ENCODE measurements at places on chromosomes 5 and 9.

DNA sequence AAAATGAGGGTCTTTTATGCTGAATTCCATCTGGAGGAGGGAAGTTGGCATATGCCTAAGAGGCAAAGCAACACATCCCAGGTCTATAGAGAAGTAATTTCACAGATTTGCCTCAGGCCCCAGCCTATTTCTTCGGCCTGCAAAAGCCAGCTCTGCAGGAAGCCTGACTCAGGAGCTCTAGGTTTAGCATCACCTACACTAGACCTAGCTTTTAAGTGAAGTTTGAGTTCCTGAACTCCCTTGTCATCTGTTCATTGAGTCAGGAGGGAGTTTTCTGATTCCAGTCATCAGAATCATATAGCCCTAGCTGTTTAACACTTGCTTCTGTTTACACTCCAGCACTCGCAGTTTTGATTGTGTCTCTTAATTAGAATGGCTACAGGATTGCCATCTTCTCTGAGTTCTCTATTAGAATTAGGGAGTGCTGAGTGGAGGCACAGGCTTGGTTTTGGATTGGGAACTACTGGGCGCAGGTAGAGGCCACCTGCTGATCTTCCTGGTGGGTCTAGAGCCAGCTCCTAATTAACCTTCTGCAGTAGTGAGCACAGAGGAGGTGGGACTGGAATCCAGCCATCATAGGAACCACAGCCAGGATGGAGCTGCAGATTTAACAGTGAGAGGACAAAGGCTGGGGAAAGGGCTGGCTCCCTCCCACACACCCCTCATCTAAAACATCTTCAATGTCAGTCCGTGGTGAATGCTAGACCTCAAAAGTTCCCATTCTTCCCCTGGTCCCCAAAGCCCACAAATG lies 179.5 kb downstream of the TRIO start:
- no peak for DNase-seq

GRCh38 chr9:126862104-126862761 lies 1.8 kb downstream of the ZBTB34 start:
- no peak for DNase-seq

GRCh38 chr9:133119846-133120500 lies 1.1 kb downstream of the RALGDS start:
- no peak for DNase-seq

- DNase-seq, result no peak
Measured at GRCh38 chr9:91555132-91555531, 131.5 kb upstream of the NFIL3 start.

- no peak for DNase-seq
Measured at GRCh38 chr5:132666310-132667123, 7.3 kb upstream of the IL4 start.

- DNase-seq, result no peak
Measured at GRCh38 chr5:151648988-151649387, 37.7 kb downstream of the SPARC start.

DNA sequence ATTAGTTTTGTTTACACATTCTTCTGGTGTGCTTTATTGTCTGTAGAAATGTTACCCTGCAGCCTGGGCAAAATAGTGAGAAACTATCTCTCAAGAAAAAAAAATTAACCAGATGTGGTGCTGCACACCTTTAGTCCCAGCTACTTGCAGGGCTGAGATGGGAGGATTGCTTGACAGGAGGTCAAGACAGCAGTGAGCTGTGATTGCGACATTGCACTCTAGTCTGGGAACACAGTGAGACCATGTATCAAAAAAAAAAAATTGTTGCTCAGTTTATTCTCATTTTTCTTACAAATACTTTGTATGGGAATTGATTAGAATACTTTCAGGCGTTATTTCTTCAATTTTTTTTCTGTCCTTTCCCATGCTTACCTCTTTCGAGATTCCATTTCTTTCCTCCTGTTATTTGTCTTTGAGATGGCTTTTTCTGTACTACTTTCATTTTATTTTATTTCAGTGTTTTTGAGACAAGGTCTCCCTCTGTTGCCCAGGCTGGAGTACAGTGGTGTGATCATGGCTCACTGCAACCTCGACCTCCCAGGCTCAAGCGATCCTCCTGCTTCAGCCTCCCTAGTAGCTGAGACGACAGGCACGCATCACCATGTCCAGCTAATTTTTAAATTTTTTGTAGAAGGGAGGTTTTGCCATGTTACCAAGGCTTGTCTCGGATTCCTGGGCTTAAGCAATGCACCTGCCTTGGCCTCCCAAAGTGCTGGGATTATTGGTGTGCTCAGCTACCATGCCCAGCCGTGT lies 24.9 kb downstream of the TENT2 start:
- DNase-seq, result no peak

DNA sequence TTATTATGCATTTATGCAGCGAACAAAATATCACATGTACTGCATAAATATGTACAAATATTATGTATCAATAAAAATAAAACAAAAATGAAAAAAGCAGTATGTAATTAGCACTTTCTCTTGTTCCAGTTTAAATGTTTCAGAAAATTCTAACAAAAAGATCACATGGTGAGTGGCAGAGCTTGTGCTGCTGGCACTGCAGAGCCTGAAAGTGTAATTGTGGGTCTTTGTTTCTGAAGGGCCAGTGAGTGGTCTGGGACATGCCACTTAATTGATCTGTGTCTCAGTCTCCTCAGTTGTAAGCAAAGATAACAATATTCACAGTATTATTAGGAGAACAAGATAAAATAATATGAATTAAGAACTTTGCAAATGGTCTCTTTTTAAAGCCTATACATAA lies 39.5 kb upstream of the RAI14 start:
- DNase-seq, result no peak

GRCh38 chr9:108535526-108535925 lies 320.3 kb downstream of the ACTL7B start:
- no peak for DNase-seq

- DNase-seq, result no peak
Measured at GRCh38 chr5:42516282-42517042, 93.2 kb downstream of the GHR start.

- DNase-seq, result no peak
Measured at GRCh38 chr5:181028032-181028819, 11.8 kb upstream of the BTNL9 start.

DNA sequence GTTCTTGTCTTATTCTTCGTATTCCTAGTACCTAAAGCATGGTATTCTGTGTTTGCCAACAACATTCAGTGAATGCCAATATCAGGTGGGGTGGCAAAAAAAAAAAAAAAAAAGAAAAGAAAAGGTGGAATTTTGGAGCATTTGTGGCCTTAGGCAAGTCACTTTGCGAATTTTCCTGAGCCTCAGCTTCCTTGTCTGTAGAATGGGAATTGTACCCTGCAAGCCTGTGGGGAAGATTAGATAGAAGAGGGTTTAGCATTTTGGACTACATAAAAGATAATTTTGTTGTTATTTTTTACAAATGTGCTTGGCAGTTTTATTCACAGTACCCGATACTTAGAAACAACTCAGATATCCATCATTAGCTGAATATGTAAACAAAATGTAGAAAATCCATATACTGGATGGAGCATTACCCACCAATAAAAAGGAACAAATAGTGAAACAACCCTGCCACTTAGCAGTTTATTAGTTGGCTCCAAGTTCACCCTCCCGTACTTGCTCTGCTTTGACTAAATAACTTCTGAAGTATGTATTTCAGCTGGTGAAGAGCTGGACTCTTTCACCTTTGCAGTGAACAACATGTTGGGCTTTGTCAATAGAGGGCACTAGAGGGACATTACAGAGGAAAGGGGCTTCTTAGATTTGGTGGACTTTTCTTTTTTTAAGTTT lies 13.6 kb downstream of the UBE2D2 start:
- no peak for DNase-seq
